ENCODE measurements at places on chromosomes 4 and X. TPM values are rescaled to one million over a fixed set of nuclear protein-coding genes. Genes with fewer than 3 reads are reported as not detected.

Gene GPRASP1
- total RNA-seq = 7.4 TPM

Gene WNK3
- total RNA-seq = 1.3 TPM

Gene TEC
- 2.2 TPM for total RNA-seq

Gene MAGEA12
- not detected for total RNA-seq

Gene USP26
- not detected for total RNA-seq

Gene ZFP42
- not detected for total RNA-seq

Gene CXCL6
- total RNA-seq = not detected

Gene DIPK2B
- not detected for total RNA-seq

Gene FGFR3
- not detected for total RNA-seq

Gene GLUD2
- total RNA-seq = 0.23 TPM

Gene TMEM187
- 9.8 TPM for total RNA-seq

DNA sequence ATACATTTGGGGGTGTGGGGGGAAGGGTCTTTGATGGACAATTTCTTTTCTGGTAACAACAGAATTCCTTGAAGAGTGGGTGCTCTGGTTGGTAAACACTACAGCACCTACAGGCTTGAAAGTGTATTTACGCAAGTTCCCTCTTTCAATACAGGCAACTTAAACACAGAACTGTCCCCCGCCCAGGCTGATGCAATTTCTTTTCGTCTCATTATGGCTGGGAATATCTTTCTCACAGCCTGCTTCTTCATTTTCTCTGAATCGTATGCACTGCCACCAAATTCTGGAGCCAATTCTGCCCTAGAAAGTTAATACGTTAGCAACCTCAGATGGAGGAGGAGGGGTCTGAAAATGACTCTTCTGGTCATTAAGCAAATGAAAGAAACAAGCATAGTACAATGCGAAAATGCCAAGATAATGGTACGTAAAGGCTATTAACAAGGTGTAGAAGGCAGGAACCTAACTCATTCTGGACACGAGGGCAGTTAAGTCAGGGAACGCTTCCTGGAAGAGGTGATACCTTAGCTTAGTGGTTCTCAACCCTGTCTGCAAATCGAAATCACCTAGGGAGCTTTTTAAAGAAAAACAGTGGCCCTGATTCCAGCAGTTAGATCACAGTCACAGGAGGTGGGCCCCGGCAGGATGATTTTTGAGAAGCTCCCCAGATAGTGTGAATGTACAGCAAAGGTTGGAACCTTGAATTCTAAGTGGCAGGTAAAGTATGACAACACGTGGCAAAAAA lies 1.0 kb downstream of the AGA start:
- H3K27ac ChIP-seq = peak overlapping the region; percentile 96
- peaks cover 26% of the 10 kb centered on the region for H3K4me1 ChIP-seq
- DNase-seq = peak; percentile 48
- H3K27me3 ChIP-seq = no peaks in the 10 kb centered on the region

- H3K27ac ChIP-seq = no peak overlapping the region
- H3K27me3 ChIP-seq = peaks cover 27% of the 10 kb centered on the region
- H3K36me3 ChIP-seq = no peaks in the 10 kb centered on the region
- H3K4me3 ChIP-seq = no peak overlapping the region
- DNase-seq = no peak
Observed at GRCh38 chrX:69257499-69258127, 92.4 kb upstream of the PJA1 start.

DNA sequence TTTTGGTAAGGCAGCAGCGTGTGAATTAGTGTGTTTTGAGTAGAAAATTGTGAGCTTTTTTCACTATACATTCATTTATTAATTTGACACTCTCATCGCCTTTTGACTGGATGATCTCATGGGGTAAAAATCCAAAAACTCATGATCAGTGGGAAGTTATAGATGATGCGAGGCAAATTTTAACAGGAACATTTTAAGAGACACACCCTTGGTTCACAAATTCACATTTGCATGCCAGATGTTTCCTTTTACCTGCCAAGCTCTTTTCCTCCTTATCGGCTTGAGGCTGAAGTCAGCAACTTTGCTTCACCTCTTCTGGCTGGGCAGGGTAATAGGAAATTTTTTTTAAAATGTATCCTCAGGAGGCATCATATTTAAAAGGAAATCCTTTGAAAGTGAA lies 318.0 kb upstream of the HS3ST1 start:
- H3K27me3 ChIP-seq = peaks cover 21% of the 10 kb centered on the region
- H3K4me3 ChIP-seq = no peak overlapping the region
- no peaks in the 10 kb centered on the region for H3K36me3 ChIP-seq
- H3K27ac ChIP-seq = no peak overlapping the region
- DNase-seq = no peak
- H3K4me1 ChIP-seq = no peaks in the 10 kb centered on the region

- H3K4me1 ChIP-seq = no peaks in the 10 kb centered on the region
- H3K27me3 ChIP-seq = no peaks in the 10 kb centered on the region
- H3K36me3 ChIP-seq = no peaks in the 10 kb centered on the region
- no peak for DNase-seq
Observed at GRCh38 chr4:10151182-10151581, 34.6 kb upstream of the WDR1 start.

- peaks cover 25% of the 10 kb centered on the region for H3K27me3 ChIP-seq
- no peaks in the 10 kb centered on the region for H3K4me1 ChIP-seq
- no peak for DNase-seq
- no peak overlapping the region for H3K27ac ChIP-seq
- no peaks in the 10 kb centered on the region for H3K36me3 ChIP-seq
Observed at GRCh38 chrX:70092247-70092646, 30.0 kb downstream of the OTUD6A start.

- no peaks in the 10 kb centered on the region for H3K36me3 ChIP-seq
- H3K27me3 ChIP-seq = no peaks in the 10 kb centered on the region
- no peaks in the 10 kb centered on the region for H3K4me1 ChIP-seq
- H3K27ac ChIP-seq = no peak overlapping the region
- DNase-seq = no peak
Observed at GRCh38 chr4:23539969-23540569, 349.8 kb downstream of the PPARGC1A start.

- no peaks in the 10 kb centered on the region for H3K27me3 ChIP-seq
- no peaks in the 10 kb centered on the region for H3K36me3 ChIP-seq
- no peak overlapping the region for H3K4me3 ChIP-seq
- no peak overlapping the region for H3K27ac ChIP-seq
- no peak for DNase-seq
Observed at GRCh38 chr4:182089326-182089725, 153.9 kb upstream of the TENM3 start.

DNA sequence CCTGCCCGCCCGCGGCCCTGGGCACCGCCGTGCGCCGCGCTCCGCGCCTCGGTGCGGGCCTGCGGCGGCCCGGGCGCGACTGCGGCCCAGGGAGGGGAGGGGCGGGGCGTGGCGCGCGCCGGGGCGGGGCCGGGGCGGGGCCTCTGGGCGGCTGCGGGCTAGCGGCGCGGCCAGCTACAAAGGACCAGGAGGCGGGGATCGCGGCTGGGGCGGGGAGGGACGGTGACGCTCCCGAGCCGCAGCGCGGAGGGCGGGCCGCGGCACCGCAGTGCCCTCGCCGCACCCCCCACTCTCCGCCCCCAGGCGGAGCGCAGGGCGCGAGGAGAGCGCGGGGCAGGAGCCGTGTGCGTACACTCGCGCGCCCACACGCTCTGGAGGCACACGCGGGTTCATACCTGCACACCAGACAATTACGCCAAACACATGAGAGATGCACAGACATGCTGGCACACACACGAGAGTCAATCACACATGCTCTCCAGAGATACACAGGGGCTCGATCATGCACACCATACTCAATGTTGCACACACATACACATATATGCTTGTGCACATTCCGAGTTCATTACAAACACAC lies at the start of gene CRMP1:
CRMP1 (minus strand) TSS at position 83 of the 577 bp plus-strand sequence. CDS start 117 bp downstream, outside the sequence.
- no peak within 1 kb of the TSS for H3K27ac ChIP-seq
- peaks cover 1% of the 10 kb centered on the region for H3K36me3 ChIP-seq
- DNase-seq = no peak
- peaks cover 65% of the 10 kb centered on the region for H3K27me3 ChIP-seq
